NT2/D1 (cell line): ENCODE measurements at places on chromosomes 3 and 15.

DNA sequence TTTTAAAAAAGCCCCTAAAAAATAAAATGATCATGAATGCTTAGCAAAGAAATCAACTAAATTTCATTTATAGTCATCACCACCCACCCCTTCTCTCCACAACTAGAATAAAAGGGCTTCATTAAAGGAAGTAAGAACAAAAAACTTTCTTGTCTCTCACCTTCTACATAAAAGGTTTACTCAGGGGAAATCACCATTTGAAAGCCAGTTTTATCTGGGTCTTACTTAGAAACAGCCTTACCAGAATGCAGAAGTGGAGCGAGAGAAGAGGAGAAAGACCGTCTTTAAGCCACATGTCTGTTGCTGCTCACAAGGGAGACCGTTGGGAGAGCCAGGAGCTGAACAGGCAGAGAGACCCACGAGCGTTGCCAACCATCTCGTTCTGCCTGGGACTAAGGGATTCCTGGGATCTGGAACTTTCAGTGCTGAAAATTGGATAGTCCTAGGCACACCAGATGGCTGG lies 350.1 kb upstream of the PROK2 start:
- DNase-seq = no peak

DNA sequence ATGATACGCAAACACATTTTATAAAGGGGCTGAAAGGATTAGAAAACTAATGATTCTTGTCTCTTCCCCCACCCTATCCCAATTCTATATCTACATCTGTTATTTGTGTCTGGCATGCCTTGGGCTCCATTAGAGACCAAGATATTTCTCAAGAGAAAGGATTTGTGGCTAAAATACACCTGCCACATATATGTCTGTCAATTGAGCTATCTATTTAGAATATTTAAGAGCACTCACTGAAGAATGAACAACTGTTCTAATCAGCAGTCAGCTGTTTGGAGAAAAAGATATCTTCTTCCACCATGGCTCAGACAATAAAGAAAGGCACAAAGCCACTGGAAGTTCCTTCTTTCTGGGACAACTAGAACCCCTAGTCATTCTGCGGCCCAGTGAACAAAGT lies 61.7 kb upstream of the LRRN1 start:
- DNase-seq = no peak

DNA sequence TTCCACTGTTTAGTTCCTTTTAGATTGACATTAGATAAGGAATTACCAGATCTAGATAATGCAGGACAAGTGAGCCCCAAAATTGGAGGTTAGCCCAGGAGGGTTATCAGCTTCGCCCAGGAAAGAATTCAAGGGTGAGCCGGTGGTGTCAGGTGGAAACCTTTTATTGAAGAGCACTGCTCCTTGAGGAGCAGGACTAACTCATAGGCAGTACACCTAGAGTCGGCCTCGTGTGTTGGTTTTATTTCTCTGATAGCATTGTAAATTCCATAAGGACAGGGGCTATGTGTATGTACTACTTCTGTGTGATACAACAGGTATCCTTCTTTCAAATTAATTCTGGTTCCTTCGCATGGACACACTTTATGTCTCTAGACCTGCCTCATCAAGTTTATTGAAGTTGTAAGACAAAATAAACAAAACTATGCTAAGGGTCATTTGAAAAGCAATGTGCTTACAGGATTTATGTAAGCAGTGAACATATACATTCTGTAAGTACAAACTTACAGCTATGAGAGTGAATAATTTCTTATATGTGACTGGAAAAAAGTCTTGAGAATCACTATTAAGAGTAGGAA lies 57.2 kb downstream of the SNX4 start:
- no peak for DNase-seq

- no peak for DNase-seq
Observed at GRCh38 chr3:59300733-59301132, 250.9 kb upstream of the CFAP20DC start.

GRCh38 chr3:67712259-67712658 lies 57.8 kb upstream of the SUCLG2 start:
- no peak for DNase-seq

DNA sequence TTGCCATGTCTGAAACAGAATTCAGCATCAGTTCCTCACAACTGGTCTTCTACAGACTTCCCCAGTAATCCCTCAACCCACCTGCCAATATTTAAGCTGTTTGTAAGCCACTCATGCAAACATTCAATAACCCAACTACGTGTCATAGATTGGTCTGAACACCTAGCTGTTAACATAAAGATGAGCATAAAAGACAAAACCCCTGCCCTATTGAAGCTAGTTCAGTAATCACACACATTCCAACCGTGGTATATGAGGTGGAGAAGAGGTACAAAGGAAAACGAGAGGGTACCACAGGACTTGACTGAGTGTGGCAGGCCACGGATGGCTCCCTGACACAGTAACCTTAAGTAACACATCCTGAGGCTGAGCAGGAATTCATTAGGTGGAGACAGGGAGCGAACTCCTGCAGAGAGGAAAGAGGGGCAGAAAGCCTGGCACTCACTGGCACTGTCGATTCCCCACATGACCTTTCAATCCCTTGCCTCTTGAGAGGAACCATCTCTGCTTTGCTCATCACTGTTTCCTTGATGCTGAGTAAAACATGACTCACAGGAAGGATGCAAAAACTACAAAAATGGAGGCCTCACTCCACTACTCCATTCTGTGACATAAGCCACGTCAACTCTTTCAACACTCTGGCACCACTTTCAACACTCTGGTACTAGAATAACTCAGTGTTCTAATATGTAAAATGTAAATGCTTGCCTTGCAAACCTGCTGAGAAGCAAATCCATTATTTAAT lies 31.3 kb downstream of the RPN1 start:
- no peak for DNase-seq

GRCh38 chr15:58957101-58957973 lies 23.9 kb upstream of the SLTM start:
- peak; percentile 60 for DNase-seq

GRCh38 chr15:50881121-50882048 lies 27.1 kb upstream of the AP4E1 start:
- no peak for DNase-seq

- no peak for DNase-seq
Observed at GRCh38 chr3:33718595-33718907, 497 bp upstream of the CLASP2 start.

DNA sequence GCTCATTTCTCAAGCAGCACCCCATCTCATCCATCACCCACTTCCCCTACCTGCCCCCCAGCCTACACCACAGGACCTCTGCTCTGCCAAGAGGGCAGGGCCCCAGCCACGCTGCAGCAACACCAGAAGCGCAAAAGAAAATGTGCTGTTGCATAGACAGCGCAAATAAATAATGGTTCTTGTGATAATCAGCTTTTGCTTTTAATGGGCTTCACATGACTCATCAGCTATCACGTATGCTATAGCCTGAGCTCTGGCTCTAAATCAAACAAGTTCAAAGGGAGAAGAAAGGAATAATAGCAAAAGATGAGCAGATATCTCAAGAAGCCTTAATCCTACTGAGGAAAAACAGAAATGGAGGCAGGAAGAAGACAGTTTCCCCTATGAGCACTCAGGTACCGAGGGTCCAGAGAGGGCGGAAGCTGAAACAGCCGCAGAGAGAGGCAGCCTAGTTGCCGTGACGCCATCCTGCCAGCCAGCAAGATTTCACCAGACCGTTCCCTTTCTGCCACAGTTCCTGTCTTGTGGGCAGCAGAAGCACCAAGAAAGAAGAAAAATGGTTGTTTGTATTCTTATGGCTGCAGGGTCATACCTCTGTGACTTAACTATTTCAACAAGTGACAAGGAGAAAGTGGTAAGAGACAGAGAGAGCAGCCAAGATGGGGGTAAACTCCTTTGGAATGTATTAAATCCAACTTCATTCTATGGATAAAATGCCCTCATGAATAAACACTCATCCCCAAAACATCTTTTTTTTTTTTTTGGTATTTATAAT lies 22.0 kb downstream of the RAB27A start:
- DNase-seq = no peak

DNA sequence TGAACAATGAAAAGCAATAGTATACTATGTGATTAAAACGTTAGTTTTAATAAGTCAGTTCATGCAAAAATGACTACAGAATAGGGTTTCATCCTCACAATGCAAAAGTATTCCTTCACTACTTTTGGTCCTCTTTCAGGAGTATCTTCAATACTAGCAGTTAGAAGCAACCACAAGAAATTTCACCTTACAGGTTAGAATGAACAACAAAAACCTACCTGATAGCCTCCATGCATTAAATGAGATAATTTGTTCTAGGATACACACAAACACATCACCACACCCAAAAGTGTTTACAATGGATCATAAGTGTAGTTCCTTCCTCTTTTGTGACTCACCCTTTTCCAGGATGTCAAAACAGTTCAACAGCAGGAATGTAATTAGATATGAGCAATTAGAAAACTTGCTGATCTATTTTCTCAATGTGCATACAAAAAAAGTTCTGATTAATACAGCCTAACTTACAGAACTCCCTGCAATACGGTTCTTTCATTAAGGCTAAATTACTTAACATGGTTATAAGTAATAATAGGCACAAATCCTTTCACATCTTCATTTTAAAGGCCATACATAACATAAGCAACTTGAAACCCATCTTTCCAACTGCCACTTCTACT lies 21.6 kb downstream of the UACA start:
- DNase-seq = no peak

GRCh38 chr15:64987136-64987535 lies 2.6 kb downstream of the SPG21 start:
- no peak for DNase-seq

- DNase-seq = no peak
Observed at GRCh38 chr3:14346191-14346590, 56.2 kb upstream of the SLC6A6 start.

- DNase-seq = no peak
Observed at GRCh38 chr3:108897883-108898282, 55.8 kb downstream of the GUCA1C start.

- no peak for DNase-seq
Observed at GRCh38 chr3:20739814-20740213, 553.8 kb upstream of the SGO1 start.

GRCh38 chr15:45891766-45892165 lies 256.9 kb downstream of the SQOR start:
- no peak for DNase-seq

- DNase-seq = peak; percentile 46
Observed at GRCh38 chr3:5568451-5568850, 380.9 kb downstream of the EDEM1 start.

DNA sequence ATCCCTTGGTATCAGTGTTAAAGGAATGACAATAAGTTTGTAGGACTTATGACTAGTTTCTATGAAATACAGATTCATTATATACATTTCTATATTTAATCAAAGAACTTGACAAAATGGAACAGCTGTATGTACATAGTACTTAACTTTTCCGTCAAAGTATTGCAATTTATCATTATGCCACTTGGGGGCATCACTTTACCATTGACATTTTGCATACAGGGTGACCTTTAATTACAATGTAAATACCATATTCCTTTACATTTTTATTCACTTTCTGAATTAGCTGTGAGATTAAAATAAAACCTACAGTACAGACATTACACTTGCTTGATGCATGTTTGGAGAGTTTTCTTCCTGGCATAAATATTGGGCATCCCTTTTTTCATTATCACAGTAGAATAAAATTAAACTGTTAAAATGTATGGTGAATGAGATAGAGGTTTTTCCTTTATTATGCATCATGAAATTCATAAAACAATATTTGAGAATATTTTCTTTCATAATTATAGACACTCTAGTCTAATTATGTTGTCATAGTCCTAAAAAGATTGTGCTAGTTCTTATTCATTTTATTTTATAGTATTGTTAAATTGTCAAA lies 6.9 kb downstream of the NEK11 start:
- DNase-seq = peak; percentile 42

GRCh38 chr15:87871258-87871681 lies 385.3 kb downstream of the NTRK3 start:
- no peak for DNase-seq

GRCh38 chr3:171371354-171371753 lies 88.9 kb downstream of the TNIK start:
- no peak for DNase-seq

GRCh38 chr15:74222240-74223119 lies 13.6 kb upstream of the CCDC33 start:
- no peak for DNase-seq

- DNase-seq = no peak
Observed at GRCh38 chr3:187807086-187807862, 62.0 kb upstream of the BCL6 start.

DNA sequence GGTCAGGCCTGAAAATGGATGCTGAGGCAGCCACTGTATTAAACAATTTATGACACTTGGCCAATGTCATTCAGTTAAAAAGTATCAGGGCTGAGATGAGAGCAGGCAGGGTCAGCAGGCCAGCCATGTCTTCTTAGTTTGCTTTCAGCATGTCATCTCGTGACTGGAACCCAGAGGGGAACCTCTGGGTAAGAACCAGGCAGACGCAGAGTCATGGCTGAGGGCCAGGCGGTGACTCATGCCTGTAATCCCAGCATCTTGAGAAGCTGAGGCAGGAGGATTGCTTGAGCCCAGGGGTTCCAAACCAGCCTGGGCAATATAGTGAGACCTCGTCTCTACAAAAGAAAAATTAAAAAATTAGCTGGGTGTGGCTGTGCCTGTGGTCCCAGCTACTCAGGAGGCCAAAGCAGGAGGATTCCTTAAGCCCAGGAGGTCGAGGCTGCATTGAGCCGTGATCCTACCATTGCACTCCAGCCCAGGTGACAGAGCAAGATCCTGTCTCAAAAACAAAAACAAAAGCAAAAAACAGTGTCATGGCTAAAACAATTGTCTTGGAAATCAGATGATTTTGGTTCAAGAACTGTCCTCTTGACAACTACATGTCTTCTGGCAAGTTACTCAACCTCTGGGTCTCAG lies 11.7 kb downstream of the BCL2L10 start:
- no peak for DNase-seq

- no peak for DNase-seq
Observed at GRCh38 chr3:75329476-75330097, 334.5 kb upstream of the FRG2C start.

DNA sequence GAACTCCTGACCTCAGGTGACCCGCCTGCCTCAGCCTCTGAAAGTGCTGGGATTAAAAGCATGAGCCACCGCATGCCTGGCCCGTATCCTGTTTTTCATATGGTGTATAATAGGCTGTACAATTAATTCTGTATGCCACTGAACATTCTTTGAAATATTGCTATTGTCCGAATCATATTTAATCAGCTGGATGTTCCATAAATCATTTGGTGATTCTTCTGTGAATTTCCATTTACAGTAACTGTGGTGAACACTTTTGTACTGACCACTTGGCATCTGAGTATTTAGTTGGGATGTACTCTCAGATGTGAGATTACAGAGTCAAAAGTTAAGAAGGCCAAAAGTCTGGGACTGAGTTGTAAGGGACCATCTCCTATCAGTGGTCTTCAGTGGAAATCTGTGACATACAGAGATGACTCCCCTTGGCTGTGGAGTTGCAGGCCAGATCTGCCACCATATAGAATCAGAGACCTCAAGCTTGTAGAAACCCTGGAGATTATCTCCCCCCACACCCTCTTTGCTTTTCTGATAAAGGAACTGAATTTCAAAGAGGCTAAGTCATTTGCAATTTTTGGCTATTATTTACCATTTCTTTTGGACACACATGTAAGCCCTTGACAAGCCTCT lies 25.7 kb upstream of the DYNC1LI1 start:
- DNase-seq = no peak
